ENCODE measurements at places on chromosomes 5 and 9.

DNA sequence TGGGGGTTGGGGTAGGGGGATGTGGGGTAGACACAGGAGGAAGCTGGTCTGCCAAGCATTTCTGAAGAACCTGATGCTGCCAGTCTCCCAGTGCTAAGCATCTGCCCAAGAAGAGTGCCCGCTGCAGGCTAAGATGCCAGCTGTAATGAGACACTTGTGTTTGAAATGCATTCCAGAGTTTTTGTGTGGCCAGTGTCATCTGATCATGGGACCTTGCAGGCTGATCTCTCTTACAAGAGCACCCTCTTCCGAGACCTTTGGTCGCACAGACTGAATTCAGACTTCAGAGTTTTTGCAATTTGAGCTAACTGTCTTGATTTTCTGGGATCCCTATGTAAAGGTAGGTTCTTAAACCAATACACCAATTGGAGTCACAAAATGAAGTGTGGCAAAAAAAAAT lies 58.1 kb downstream of the DENND1A start:
- DNase-seq: no peak

GRCh38 chr9:129146441-129146941 lies 31.6 kb downstream of the IER5L start:
- no peak for DNase-seq

- peak; percentile 28 for DNase-seq
Observed at GRCh38 chr5:138459311-138459933, 5.9 kb upstream of the EGR1 start.

DNA sequence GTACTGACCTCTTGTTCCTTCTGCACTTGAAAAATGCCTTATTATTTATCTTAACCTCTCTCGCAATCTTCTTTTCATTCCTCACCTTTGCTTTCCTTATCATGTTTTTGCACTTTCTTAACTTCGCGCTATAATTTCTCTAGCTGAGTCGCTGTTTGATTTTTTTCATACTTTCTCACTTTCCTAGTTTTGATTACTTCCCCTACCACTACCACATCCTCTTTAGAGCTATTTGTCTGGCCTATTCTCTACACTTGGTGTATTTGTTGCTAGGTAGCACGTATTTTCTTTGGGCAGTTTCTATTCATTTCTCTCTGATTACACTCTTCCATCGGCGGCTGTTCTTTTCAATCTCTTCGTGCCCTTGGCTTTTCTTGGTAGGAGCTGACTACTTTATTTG lies 611.8 kb downstream of the BNC2 start:
- no peak for DNase-seq

DNA sequence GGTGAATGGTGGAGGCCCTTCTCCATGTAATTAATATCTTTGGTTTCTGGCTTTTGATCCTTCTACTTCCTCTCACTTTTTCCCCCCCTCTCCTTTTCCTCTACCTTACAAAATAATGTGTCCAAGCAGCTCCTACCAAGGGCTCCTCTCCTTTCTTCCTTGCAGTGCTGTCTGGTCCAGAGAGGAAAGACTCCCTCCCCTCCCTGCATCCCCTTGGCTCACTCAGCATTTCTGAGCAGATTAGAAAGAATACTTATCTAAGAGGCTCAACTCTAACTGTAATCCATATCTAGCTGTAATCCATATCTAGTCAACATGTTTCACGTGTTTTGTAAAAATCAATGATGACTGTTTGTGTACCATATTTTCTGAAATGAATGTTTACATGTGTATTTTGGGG lies 97.4 kb downstream of the GAPVD1 start:
- no peak for DNase-seq

DNA sequence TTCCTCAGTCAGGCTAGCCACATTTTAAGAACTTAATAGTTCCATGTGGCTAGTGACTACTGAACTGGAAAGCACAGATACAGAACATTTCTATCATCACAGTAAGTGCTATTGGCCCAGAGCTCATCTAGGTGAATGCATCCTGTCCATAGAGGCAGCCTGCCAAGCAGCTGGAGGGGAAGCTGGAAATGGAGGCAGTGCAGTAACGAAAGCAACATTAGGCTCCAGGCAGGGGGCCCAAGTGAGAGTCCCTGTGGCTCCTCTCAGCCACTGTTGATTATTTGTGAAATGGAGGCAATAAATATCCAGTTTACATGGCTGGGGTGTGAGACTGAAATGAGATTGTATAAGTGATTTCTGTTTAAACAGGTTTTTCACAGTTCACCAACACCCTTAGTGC lies 227.2 kb upstream of the KLF9 start:
- DNase-seq: no peak

- no peak for DNase-seq
Observed at GRCh38 chr5:96856371-96856770, 19.9 kb upstream of the ERAP2 start.

DNA sequence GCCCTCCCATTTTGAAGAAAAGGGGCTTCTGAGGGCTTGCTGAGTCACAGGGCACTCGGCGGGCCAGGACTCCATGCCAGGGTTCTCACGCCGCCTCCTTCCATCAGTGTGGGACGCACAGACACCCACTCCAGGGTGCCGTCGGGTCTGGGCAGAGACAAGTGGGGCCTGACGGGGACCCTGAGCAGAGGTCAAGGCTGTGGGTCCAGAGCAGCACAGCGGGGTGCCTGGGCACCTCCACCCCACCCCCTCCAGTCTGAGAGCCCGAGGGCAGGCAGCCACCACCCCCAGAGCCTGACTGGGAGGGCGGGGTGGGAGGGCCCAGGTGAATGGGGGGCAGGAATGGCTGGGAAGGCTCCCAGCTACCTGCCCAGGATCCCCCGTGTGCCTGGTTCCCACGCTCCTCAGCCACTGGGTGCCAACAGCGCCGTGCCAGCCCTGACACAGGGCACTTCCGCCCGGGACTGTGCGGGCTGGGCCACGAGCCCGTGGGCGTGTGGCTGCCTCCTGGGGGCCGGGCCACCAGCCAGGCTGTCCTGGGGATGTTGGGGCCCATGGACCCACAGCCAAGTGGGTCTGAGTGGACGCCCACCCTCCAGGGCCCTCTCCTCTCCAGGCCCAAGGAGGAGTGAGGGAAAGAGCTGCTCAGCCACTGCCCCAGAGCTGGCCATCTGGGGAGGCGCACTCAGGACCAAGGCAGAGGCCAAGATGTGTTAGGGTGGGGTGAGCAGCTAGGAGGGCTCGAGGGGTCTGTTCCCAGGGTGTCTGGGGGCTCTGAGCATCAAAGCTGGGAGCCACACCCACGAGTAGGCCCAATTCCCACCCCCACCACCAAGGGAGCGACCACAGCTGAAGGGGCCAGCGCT lies 10.1 kb upstream of the NRARP start:
- DNase-seq: no peak

DNA sequence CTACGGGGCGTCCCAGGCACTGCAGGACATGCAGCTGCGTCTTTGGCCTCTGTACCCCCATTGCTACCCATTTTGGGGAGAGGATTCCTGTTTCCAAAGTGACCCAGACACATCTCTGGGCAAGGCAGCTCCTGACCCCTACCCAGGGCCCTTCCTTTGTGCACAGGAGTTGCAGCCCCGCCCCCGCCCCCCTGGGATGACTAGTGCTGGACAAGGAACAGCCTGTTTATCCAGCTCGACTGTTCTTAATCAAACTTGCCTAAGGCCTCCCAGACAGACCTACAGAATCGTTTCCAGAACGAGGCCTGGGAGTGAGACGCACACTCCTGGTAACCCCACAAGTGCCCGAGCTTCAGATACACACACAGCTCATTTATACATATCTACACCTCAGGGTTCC lies 13.2 kb downstream of the DIPK1B start:
- no peak for DNase-seq

GRCh38 chr5:154086641-154087040 lies 47.9 kb downstream of the MFAP3 start:
- no peak for DNase-seq

DNA sequence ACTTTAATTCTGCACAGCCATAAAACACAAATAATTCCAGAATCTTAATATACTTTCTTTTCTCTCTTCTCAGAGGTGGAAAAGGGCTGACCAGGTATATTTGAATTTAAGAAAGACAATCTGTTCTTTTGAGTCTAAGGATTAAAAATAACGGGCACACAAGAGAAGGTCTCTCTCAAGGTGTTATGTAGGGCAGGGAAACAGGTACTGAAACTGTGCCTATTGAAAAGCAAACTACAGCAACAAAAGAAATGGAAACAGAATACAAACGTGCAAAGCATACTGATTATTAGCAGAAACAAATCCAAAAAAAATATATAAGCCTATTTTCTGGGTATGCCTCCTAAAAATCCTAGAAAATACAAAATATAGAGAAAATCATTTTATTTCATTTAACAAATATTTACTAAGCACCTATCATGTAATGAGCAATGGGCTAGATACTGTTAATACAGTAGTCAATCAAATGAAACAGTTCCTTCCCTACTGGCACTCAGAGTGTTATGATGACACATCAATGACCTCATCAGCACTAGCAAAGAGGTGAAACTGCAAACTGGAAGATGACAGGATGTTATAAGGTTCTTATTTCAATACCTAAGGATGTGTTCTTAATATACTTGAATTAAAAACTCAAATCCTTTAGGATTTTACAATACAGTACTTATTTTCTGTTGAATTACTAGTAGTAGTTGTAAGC lies 87.7 kb downstream of the AUH start:
- DNase-seq: peak; percentile 42

DNA sequence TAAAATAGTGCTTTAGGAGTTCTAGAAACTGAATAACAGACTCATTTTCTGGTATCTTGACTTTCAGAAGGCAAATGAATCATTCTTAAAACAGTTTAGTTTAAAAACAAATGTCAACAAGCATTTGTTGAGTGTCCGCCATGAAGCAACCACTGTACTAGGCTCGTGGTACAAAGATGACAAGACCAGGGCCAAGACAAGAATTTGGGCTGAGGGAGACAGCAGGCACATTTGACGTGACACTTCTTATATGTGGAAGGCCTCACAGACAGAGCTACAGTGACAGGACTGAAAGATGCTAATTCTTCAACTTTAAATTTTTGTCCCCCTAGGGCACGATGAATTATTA lies 14.4 kb upstream of the ZNF131 start:
- no peak for DNase-seq

DNA sequence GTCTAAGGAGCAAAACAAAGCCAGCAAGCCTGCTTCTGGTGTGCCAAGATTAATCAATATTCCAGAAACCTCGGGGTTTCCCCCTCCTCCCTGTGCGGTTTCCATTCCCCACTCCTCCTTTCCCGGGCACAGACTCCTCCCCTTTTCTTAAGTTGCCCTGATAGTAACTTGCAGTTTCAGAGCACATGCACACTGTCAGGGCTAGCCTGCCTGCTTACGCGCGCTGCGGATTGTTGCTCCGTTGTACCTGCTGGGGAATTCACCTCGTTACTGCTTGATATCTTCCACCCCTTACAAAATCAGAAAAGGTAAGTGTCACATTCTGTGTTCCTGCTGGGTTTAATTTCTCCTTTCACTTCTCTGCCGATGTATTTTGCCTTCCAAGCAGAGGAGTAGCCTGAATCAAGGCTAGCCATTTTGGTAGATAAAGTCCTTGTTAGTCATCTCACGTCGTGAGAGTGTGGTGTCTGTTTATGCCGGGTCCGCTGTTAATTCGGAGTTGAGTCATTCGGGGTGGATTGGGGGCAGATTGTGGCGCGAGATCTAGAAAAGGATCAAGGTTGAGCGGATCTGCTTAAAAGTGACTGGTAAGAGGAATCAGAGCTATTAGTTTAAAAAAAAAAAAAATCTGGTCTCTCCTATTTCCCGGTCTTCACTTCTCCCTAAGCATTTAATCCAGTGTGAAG lies at the start of gene SLC1A3:
Gene SLC1A3 (plus strand): TSS at position 179 of the 686 bp plus-strand sequence. CDS start 1,818 bp downstream, outside the sequence.
- peak; percentile 74 for DNase-seq

DNA sequence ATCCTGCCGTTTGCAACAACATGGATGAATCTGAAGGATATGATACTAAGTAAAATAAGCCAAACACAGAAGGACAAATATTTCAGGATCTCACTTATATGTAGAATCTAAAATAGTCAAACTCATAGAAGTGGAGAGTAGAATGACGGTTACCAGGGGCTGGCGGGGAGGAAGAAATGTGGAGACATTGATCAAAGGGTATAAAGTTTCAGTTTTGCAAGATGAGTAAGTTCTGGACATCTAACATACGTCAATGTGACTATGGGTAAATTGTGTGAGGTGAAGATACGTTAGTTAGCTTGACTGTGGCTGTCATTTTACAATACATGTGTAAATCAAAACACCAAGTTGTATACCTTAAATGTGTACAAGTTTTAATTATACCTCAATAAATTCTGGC lies 200.3 kb downstream of the SNX18 start:
- DNase-seq: no peak

GRCh38 chr5:133052317-133053175 lies 733 bp downstream of the HSPA4 start:
- peak; percentile 82 for DNase-seq

DNA sequence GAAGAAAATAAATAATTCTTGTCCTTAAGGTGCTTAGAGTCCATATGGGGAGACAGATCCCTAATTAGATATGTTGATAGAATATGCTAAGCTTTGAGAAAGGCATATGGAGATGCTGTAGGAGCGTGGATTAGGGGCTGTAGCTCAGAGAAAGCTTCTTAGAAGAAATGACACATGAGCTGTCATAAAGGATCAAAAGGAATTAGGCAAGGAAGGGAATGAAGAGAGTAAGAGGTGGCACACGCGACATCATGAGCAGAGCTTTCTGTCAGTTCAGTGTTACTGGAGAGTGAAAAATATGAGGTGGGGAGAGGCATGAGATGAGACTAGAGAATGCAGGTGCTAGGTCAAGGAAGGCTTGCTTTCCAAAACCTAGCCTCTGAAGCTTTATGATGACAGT lies 118.6 kb downstream of the KIAA0825 start:
- no peak for DNase-seq

GRCh38 chr5:138038826-138039225 lies 5.9 kb upstream of the FAM13B start:
- no peak for DNase-seq

DNA sequence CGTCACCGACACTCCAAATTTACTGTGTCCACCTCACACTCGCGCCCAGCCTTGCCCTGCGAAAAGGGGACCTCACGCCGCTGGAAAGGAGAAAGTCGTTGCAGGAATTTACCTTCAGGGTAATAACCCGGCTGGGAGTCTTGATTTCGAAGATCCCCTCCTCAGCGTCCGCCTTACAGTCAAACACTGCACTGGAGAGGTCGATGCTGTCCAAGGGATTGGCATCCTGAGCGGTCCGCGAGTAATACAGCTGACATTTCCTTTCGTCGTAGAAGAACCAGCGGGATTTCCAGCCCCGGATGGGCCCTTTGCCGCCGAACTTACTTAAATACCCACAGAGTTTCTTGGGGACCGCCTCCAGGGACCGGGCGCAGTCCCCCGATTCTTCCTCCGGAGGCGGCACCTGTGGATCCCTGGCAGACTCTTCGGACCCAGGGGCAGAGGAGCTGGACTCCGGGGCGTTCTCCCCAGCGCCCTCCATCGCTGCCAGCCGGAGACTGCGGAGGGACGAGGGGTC lies 330 bp downstream of the TBC1D2 start:
- peak; percentile 57 for DNase-seq

GRCh38 chr9:88821033-88821745 lies 170.1 kb upstream of the S1PR3 start:
- DNase-seq: no peak

GRCh38 chr5:145531038-145531734 lies 304.0 kb downstream of the PRELID2 start:
- no peak for DNase-seq

DNA sequence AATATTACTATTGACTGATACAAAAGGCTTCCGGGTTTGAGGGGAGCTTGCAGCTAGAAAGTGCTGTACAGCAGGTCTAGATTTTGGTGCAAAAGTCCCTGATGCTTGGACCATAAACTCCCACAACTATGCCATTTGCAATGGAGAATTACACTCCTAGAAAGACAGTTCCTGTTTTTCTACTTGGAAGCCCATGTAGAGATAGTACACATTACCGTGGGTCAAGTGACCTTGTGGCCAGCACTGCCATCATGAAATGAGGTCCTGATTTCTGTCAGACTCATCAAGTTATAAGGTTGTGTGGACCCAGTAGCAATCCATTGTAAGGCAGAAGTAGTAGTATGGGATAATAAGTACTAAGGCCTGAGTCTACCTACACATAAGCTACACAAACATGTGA lies 42.8 kb upstream of the TNFSF8 start:
- peak; percentile 64 for DNase-seq

Data from inflammatory macrophage (primary cell).